ENCODE measurements at places on chromosomes 13 and 19. TPM values are rescaled to one million over a fixed set of nuclear protein-coding genes. Genes with fewer than 3 reads are reported as not detected.

The BAX gene
- total RNA-seq: 130 TPM

DNA sequence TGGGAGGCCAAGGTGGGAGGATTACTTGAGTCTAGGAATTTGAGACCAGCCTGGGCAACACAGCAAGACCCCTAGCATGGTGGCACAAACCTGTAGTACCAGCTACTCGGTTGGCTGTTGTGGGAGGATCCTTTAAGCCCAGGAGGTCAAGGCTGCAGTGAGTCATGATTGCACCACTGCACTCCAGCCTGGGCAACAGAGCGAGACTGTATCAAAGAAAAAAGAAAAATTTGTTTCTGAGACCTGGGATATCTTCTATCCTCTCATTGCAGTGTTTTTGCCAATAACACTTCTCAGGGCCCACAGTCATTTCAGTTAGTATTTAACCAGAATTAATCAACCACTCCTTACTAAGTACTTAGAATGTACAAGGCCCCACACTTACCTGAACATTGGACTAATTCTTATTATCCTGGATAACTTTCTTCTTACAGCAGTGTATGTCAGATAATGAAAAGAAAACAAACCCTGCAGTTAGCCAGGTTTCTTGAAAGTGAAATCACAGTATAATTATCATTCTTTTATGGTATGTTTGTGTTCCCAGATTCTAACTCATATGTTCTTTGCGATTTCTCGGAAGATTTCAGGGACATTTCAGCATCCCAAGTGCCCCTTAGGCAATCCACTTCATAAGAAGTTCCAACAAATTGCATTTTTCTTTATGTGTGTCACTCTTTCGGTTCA, 75.6 kb upstream of the KLF5 start:
- DNase-seq: no peak

GRCh38 chr19:366205-366783, 21.7 kb upstream of the MIER2 start:
- DNase-seq: no peak

The DMWD gene
- total RNA-seq: 27.2 TPM

The B3GNT3 gene
- not detected for total RNA-seq

The FGF22 gene
- total RNA-seq: not detected

DNA sequence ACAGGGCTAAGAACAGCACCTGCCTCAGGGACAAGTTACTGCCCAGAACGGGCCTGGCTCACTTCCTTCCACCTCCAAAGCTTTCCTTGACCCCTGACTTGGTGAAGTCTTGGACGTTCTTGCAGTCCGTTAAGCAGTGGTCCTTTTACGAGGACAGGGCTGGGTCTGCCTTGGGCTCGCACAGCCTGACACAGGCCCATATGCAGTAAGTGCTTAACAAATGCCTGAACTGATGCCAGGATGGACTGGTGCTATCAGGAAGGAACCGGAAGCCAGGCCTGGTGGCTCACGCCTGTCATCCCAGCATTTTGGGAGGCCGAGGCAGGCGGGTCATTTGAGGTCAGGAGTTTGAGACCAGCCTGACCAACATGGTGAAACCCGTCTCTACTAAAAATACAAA, 1.8 kb upstream of the PLK5 start:
- no peak for DNase-seq

DNA sequence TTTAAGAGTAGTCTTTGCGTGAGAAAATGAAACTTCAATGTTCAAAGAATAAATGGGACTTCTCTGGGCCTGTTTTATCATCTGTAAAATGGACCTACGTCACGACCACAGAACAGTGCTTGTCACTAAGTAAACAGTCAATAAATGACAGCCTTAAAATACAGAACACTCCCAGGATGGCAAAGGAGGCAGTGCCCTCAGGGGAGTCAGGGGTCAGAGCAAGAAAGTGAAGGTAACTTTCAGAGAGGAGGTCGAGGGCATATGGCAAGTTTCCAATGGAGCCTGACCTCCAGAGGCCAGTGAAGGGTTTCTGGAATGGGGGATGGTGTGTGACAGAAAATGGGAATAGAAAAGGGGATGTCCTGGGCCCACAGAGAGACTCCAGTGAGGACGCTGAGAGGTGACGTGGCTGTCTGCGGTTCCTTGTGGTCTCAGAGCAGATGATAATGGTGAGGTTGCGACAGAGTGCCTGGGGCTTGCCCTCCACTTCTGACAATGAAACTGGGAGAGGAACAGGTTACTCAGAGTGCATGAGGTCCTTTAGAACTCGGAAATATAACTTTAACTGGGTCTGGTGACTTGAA, 91.8 kb downstream of the UBL3 start:
- DNase-seq: no peak

DNA sequence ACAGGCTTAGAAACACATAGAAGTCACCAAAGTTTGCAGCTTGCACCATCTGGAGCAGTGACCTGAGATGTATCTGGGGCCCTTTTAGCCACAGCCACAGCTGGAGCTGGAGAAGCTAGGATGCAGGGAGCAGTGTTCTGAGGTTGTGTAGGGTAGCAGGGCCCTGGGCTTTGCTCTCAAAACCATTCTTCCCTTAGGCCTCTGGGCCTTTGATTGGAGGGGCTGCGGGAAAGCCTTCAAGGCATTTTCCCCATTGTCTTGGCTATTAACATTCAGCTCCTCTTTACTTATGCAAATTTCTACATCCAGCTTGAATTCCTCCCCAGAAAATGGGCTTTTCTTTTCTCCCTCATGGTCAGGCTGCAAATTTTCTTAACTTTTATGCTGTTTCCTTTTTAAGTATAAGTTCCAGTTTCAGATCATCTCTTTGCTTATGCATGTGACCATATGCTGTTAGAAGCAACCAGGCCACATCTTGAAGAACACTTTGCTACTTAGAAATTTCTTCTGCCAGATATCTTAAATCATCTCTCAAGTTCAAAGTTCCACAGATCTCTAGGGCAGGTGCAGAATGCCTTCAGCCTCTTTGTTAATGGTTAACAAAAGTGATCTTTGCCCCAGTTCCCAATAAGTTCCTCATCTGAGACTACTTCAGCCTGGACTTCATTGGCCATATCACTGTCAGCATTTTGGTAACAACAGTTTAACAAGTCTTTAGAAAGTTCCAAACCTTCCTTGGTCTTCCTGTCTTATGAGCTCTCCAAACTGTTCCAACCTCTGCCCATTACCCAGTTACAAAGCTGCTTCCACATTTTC, 48.5 kb downstream of the NBEA start:
- DNase-seq: no peak

DNA sequence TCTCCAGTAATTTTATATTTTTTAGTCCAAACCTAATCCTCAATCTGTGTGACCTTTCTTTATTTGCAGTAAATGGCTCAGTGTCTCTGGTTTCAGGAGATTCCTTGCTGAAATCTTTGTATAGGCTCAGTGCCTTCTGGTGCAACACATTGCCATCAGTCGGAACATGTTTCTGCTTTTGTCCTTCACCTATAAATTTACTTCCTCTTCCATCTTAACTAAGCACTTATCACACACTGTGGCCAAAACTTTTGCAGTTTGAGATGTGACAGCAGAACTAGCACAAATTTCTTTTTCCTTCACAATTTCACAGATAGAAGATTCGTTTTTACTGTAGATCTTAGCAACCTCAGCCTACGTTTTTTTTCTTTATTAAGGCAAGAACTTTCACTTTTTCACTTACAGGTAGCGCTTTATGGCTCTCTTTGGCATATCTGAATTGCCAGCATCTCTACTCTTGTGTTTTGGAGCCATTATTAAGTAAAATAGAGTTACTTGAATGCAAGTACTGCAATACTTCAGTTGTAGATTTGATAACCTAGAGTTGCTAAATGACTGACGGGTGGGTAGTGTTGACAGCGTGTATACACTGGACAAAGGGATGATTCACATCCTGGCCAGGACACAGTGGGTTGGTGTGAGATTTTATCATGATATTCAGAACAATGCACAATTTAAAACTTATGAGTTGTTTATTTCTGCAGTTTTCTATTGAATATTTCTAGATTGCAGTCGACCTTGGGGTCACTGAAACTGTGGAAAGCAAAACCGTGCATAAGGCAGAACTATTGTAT, 44.3 kb downstream of the NDFIP2 start:
- peak; percentile 74 for DNase-seq

The CYP2A6 gene
- not detected for total RNA-seq

The MEIOSIN gene
- not detected for total RNA-seq

The WDR83 gene
- 7.5 TPM for total RNA-seq

The FUT3 gene
- not detected for total RNA-seq

The SYCN gene
- total RNA-seq: not detected

- DNase-seq: no peak
Observed at GRCh38 chr13:29310806-29311205, 284.7 kb downstream of the SLC7A1 start.

DNA sequence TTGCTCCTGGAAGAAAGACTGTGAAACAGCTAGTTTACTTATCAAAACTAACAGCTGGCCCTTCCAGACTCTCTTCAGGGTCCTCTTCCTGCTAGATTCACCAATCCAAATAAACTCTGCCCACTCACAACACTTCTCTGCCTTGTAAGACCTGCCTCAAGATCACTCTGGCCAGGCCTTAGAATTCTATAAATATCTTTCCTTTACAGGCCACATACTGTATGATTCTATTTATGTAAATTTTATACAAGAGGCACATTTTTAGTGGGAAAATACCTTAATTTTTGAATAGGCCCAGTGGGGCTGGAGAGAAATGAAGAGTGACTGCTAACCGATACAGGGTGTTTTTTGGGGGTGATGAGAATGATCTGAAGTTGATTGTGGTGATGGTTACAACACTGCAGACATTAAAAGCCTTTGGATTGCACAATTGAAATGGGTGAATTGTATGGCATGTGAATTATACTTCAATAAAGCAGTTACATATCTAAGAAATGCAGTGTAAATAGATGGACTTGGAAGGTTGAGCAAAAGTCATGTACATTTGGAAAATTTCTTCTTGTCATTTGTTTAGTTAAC, 141.8 kb downstream of the GPC5 start:
- no peak for DNase-seq

DNA sequence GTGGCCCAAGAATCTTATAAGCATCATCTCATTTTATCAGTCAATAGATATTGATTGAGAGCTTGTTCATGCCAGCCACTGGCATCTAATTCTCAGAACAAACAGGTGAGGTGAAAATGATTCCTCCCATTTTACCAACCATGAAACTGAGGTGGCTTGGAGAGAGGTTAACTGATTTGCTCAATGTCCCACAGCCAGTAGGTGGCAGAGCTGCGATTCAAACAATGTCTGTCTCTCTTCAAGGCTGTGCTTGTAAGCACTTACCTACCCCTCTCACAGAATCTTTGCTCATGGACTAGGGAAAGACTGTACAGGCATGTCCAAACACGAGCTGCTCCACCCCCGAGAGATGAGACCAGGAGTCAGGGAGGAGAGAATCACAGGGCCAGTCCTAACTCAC, 21.5 kb upstream of the GSX1 start:
- no peak for DNase-seq

DNA sequence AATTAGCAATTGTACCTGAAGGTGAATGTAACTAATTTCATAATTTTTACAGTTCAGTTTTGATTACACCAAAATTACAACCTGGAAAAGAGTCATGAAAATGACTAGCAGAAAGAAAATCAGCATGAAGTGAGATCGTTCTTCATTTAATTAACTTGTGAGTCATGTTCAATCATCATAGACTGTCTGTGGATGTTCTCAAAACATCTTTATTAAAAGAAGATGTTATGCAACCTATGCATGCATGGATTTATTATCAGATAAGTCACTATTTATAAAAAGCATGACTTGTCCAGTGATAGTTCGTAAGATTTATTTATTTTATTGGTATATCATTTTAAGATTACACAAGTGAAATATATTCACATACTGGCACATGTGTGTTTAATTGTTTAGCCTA, 245.9 kb downstream of the ITGBL1 start:
- no peak for DNase-seq

GRCh38 chr13:113618455-113618854, 33.9 kb downstream of the TFDP1 start:
- DNase-seq: no peak

DNA sequence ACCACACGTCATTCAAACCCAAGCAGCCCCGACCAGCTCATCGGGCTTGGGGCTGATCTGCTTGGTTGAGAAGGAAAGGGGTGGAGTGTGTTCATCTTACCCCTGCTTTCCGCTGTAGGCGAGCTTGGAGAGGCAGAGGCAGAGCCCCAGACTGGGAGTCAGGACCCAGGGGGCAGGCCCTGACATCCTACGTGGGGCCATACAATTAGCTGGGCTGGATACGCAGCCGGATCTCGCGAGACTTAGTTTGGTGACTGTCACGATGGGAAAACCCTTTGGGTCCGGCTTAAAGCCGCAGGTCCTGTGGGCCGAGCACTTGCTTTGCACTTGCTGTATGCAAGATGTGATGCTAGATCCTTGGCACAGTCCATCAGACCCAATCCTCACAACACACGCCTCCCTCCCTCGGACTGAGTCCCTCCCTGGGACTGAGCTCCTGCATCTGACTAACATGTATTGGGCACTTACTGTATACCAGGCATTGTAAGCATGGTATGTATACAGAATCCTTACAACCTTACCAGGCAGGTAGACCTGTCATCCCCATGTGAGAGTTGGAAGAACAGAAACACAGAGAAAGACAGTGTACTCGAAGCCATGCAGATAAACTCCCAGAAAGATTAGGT, 3.7 kb downstream of the CEACAM16 start:
- DNase-seq: no peak

DNA sequence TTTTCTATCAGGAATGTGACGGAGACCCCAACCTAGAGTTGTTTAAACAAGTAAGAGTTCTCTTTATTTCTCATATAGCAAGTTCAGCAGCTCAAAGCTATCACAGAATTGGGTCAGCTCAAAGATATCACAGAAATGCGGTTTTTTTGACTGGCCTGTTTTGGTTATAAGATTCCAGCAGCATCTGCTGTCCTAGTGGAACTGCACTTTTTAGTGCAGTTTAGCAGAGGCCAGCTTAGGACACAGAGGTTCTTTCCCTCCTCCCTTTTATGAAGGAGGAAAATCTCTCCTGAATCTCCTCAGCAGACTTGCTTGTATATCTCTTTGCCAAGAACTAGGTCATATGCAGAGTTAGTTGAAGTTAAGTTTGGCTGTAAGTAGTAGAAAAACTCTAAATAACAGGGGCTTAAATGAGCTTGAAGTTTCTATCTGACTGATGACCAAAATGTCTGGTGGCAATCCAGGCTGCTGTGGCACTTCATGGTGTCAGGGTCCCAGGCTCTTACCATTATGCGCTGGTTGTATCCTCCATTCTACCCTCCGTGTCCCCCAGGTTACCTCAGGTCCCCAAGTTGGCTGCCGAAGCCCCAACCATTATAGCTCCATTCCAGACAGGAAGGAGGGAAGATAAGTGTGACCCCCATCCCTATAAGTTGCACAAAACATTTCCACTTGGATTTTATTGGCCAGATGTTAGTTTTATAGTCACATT, 6.6 kb downstream of the PPP2R1A start:
- no peak for DNase-seq

- no peak for DNase-seq
Observed at GRCh38 chr13:24217601-24218281, 57.2 kb downstream of the SPATA13 start.

All from pulmonary artery endothelial cell (primary cell).